Heart right ventricle (tissue), 16 donors: ENCODE measurements at places on chromosomes 1 and 21.

GRCh38 chr1:30466026-30466425, 257.4 kb downstream of the MATN1 start:
- no peak for DNase-seq

- no peak for DNase-seq
These were observed 57.5 kb downstream of the ENAH start for GRCh38 chr1:225595452-225595851.

DNA sequence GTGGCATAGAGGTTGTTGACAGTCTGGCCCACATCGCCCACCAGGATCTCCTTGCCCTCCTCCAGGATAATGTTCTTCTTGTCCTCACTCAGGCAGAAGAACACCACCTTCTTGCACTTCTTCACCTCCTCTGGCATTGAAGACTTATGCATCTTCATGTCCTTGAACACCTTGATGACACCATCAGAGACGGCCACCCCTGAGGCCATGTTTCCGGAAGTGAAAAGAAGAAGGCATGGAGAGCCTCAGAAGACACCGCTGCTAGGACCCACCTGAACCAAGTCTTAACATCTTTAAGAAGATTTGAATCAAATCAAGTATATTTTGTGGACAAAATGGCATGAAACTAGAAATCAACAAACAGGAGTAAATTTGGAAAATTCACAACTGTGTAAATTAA, 56.2 kb downstream of the C1orf185 start:
- no peak for DNase-seq

GRCh38 chr1:165631342-165632151, 513 bp downstream of the MGST3 start:
- peak; percentile 42 for DNase-seq

GRCh38 chr1:3035563-3036446, 14.5 kb downstream of the ACTRT2 start:
- DNase-seq, result no peak

GRCh38 chr1:185541871-185542301, 192.3 kb upstream of the HMCN1 start:
- DNase-seq, result no peak

- DNase-seq, result no peak
These were observed 130.3 kb upstream of the TMEM51 start for GRCh38 chr1:15023205-15023604.

- DNase-seq, result no peak
These were observed 183.4 kb upstream of the PTBP2 start for GRCh38 chr1:96538111-96538641.

GRCh38 chr1:227774821-227775661, 39.8 kb downstream of the SNAP47 start:
- no peak for DNase-seq

DNA sequence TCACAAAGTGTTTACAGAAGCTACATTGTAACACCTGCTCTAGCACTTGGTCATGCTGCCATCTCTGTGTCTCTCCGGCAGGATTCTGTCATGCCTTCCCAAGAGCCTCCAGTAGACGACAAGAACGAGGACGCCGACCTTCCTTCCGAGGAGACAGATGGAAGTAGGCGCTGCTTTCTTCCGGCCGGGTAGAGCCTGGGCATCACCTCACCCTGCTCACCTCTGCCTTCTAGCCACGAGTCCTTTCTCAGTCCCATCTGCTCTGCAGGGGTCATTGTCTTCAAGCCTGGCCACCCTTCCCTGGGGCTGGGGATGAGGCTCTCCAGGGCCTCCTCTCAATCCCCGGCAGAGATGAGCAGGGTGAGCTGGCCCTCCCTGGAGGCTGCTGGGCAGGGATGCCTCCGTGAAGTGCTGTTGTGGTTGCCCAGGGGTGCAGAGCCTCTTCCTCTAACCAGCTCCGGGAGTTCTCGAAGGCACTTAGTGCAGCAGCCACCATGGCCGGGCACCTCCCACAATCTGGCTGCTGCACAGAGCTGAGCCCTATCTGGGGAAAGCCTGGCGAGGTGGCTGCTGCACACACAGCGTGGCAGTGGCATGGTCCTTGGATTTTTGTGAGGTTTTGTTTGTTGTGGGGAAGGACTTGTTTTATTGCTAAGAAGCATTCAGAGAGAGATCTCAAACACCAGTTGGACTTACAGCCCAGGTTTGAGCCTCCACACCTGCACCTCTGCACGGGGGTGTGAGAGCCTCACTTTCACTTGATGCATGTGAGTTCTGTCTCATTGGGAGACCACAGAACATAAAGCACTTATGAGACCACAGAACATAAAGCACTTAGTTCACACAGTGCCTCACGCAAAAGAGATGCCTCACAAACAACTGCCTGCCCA, 48.4 kb downstream of the FAAP20 start:
- no peak for DNase-seq

- DNase-seq, result no peak
These were observed 16.3 kb upstream of the CD2 start for GRCh38 chr1:116737855-116738321.

- no peak for DNase-seq
These were observed 12.6 kb upstream of the RHBG start for GRCh38 chr1:156356262-156356874.

DNA sequence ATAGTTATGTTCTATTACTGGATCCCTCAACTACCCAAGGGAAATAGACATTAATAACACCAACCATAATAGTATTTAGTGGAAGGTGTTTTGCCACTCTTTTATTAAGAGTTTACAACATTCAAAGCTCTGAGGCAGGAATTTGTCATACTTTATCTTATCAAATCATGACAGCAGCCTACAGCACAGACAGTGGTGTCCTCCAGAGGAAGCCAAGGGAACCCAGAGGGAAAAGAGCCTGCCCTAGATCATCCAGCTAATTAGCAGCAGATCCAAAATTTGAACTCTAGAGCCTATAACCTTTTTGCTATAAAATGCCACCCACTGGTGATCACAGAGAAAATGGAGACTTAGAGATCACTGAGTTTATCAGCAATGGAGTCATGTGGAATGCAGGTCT, 18.2 kb downstream of the VAV3 start:
- no peak for DNase-seq

GRCh38 chr1:234969011-234969441, 159.6 kb downstream of the TOMM20 start:
- DNase-seq, result no peak

GRCh38 chr21:35178827-35179226, 129.7 kb upstream of the RUNX1 start:
- DNase-seq, result no peak

DNA sequence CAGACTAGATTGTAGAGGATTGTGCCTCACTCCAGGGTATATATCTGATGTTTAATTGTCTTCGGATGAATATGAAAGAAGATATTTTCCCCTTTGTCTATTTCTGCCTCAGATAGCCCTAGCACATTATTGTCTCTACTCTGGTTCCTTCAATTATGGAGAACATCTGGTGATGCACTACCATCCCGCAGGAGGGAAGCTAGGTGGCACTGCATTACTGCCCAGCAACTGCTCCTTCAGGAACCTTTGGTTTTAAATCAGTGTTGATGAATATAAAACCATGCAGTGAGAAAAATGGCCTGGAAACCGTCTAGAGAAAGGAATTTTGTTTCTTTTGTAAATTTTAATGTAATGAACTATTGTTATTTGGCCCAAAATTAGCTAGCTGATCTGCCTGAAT, 68.5 kb downstream of the GPR88 start:
- DNase-seq, result peak; percentile 18

- no peak for DNase-seq
These were observed 29.6 kb downstream of the KCNC4 start for GRCh38 chr1:110239441-110240430.

DNA sequence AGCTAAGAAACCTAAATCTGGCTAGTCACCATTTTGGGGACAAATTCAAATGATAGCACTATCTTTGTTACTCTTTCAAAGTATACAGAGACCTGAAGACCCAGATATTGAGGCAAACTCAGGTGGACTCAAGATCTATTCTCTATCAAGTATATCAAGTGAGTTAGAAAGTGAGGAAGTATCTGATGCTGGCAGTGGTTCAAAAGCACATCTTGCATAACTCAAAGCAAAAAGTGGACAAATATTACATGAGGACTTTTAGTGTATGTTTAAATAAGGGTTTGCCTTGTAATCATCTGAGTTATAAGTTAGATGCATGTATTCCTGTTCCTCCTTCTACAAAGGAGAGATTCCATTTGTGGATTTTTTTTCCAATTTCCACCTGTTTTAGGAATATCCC, 338.4 kb downstream of the DISC1 start:
- DNase-seq, result no peak

DNA sequence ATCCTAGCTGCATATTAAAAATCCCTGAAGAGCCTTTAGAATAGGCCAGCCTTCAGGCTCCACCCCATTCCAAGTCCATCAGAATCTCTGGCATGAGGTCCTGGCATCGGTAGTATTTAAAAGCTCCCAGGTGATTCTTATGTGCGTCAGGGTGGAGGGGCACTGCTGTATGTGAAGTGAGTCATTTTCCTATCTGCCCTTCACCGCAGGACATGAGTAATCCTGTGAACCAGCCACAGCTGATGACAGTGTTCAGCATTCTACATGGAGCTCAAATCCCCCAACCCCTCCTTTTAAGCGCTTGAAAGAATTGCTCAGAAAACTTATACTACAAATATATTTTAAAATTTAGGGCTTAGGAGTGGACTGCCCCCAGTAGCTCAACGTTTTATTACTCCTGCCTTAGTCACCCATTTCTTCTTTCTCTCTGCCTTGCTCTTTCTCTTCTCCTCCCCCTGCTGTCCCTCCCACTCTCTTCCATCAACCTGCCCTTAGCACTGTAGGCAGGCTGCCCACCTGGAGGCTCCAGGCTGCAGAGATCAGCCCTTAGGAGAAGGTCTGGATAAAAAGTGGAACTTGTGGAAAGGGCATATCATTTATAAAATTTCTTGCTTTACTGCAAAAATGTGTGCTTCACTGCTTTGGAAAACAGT, 73.8 kb upstream of the ZNF281 start:
- no peak for DNase-seq

GRCh38 chr1:37682334-37682987, 9.9 kb upstream of the CDCA8 start:
- DNase-seq, result peak; percentile 71

DNA sequence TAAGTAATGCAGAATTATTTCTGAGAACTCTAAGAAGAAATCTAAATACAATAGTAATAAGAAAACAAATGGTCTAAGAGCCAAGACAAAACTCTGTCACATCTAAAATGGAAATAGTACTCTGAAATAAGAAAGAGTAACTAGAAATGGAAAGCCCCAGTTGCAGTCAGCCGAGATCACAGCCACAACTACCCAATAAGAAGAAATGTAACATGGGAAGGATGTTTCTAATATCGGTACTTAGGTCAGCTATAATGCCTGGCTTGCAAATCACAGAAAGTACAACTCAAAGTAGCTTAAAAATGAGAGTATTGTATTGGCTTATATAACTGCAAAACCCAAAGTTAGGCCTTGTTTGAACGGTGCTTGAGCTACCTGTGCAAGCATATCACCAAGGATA, 58.6 kb upstream of the USP25 start:
- no peak for DNase-seq

GRCh38 chr1:164805399-164805798, 246.4 kb downstream of the PBX1 start:
- DNase-seq, result no peak

GRCh38 chr1:79530476-79530875, 523.9 kb upstream of the ADGRL4 start:
- no peak for DNase-seq

DNA sequence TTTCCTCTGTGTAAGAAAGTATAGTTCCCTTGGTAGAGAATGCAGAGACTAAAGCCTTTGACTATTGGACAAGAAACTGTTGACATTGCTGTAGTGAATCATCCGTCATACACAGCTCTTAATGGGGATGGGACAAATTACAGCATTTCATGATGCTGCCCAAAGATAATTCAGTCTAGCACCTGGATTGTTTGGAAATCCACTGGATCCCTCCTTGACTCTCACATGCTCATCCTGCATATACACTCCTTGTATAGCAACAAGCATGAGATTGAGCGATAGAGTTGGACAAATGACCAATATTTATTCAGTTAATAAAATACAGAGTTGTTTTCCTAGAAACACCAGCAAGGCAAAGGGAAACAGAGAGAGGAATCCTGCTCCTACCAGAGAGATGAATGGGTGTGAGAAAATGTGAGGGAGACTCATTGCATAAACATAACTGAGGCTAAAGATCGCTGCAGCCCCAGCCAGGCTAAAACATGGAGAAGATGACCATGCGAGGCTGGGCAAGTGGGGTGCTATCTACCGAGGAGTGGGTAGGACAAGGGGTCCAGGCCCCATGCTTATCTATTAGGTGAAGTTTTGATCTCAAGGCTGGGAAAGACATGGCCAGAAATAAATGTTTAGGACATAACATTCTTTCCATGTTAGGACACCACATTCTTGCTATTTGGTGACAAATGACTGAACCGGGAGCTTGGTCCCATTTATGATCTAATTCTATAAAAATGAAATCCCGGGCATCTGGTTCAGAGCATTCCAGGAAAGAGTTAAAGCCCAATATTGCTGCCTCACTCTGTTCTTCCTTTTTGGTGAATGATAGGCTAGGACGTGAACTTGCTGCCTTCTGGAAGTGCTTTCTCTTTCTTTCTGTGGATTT, 153.2 kb downstream of the TGFB2 start:
- no peak for DNase-seq

- DNase-seq, result no peak
These were observed 42.3 kb downstream of the KIF26B start for GRCh38 chr1:245197121-245197520.

GRCh38 chr1:14894811-14895560, 258.6 kb upstream of the TMEM51 start:
- no peak for DNase-seq

DNA sequence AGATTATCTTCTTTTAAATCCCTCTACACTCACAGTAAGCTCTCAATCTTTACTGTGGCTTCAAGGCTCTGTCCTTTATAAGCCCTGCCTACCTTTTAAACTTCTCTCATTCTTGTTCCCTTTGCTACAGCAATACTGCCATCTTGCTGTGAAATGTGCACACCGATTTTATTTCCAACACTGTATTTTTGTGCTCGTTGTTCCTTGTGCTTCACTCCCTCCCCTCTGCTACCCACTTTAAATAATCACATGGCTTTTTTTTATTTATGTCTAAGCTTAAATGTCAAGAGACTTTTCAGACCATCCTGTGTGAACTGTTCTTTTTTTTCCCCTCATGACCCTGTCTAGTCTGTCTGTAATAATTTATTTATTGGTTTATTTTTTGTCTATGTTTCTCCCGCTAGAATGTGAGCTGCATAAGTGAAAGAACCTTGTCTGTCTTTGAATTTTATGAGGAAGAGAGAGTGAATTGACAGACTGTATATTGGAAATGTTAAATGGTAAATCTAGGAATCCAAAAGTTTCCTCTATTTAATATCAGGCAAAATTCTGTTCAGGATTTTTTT, 45.7 kb downstream of the ABCD3 start:
- no peak for DNase-seq

- no peak for DNase-seq
These were observed 2.3 kb downstream of the ZMYM4 start for GRCh38 chr1:35270836-35271235.

GRCh38 chr1:152869808-152870419, 8.2 kb upstream of the SMCP start:
- peak; percentile 13 for DNase-seq

GRCh38 chr1:245650441-245650960, 495.7 kb downstream of the KIF26B start:
- no peak for DNase-seq

GRCh38 chr21:45262041-45262581, 25.6 kb downstream of the POFUT2 start:
- no peak for DNase-seq

GRCh38 chr1:11649624-11650330, 4.5 kb downstream of the FBXO2 start:
- DNase-seq, result no peak
